Stimulated activated CD8-positive, alpha-beta memory T cell treated with anti-CD3 and anti-CD28 coated beads, Interleukin-15, amount 100 ng/mL, for 24 hours (primary cell): ENCODE measurements at places on chromosomes 4 and X.

DNA sequence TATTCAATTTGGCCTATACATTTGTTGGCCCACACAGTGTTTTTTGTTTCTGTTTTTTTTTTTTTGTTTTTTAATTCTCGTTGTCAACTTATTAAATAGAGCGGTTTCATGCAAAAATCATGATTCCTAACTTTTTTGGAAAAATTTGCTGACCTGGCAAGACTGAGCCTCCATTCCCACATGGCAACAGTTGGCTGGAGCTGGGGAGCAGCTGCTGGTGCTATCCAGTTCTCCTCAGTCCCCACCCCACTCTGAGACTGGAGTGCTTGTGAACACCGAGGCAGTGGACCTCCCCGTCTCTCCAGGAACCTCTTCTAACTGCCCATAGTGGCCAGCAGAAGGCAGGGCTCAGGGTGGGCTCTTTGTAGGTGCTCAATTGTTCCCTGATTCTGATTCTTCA, 95.7 kb upstream of the OTUD4 start:
- no peak for DNase-seq

- DNase-seq = no peak
Measured at GRCh38 chr4:6565691-6566390, 9.1 kb upstream of the MAN2B2 start.

- DNase-seq = no peak
Measured at GRCh38 chr4:9825049-9825448, 43.6 kb downstream of the DRD5 start.

DNA sequence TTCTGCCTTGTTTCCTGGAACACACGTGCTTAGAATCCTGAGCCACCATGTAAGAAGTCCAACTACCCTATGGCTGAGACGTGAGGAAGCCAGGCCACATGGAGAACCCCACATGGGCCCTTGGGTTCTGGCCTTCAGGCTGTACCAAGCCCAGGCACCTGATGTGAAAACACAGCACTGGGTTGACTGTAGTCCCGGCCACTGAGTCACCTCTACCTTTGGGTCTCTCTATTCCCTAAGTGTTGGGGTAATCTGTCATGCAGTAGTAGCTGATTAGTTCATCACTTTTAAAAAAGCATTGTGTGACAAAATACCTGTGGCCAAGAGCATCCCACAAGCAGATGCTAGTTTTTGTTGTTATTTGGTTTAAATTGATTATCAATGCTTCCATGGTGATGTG, 24.3 kb downstream of the CFAP97 start:
- DNase-seq = no peak

DNA sequence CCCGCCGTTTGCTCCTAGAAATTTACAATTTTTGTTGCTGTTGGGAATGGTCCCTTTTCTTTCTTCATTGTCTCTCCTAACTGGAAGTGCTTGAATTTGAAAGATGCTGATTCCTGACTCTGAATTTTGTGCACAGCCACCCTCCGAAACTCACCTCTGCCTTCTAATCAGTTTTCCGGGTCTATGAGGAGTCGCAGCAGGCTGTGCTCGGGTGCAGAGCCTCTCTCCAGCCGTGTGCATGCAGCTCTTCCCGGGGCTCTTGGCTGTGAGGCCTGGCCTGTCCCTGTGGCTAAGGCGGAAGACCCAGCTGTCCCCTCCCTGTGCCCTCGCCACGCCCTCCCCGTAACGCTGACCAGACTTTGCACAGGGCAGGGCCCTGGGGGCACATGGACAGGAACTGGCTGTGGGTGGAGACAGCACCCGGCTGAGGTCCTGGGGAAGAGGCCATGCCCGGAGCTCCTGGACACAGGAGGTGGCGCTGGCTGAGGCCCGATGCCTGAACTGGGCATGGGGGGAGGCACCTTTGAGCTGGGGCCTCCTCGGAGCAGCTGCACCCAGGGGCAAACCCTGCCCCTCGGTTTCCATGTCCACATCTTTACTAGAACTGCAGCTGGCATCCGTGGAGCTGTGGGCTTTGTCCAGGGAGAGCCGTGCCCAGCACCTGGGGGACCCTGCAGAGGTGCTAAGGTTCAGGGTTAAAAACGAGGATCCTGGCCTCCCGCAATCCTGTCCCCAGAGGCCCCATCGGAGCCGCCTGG, 32.6 kb upstream of the SPON2 start:
- no peak for DNase-seq

DNA sequence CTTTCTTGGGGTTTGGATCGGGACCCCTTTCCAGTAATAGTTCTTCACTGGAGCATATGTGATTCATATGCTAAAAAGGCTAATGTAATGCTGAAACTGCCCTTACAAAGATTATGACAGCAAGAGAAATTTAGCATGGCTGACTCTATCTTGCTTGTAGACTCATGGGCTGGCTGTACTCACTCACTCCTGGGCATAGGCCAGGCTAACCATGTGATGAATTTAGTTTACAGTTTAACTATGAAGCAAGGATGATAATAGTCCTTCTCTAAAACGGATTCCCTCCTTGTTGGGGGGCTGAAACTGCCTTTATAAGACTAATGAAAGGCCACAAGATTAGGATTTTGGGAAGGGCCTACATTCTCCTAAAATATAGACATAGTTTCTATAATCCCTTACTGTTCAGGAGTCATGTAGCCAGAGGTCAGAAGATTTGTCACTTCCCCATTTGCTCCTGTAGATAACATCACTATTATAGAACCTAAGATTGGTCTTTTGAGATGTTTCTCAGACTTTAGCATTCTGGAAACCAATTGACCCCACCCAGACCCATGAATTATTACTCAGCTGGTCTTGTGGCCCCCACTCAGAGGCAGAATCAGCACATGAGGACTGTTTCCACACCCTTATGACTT, 20.8 kb upstream of the CEP135 start:
- no peak for DNase-seq

- DNase-seq = no peak
Measured at GRCh38 chrX:144918936-144919335, 328.4 kb upstream of the SPANXN1 start.

- no peak for DNase-seq
Measured at GRCh38 chr4:43224559-43224958, 332.0 kb downstream of the GRXCR1 start.

- DNase-seq = no peak
Measured at GRCh38 chrX:26562156-26562555, 346.2 kb downstream of the MAGEB5 start.

GRCh38 chr4:78370631-78371372, 180.8 kb upstream of the ANXA3 start:
- no peak for DNase-seq

GRCh38 chr4:70945046-70945445, 42.9 kb downstream of the MOB1B start:
- no peak for DNase-seq

GRCh38 chr4:23135792-23136645, 443.3 kb downstream of the GBA3 start:
- no peak for DNase-seq

- DNase-seq = no peak
Measured at GRCh38 chr4:128601991-128602695, 207.4 kb upstream of the JADE1 start.

GRCh38 chrX:68931345-68931744, 102.5 kb downstream of the EFNB1 start:
- no peak for DNase-seq

GRCh38 chrX:63918611-63919010, 133.6 kb upstream of the ARHGEF9 start:
- DNase-seq = no peak

GRCh38 chr4:138961664-138962063, 53.9 kb upstream of the NOCT start:
- DNase-seq = no peak

DNA sequence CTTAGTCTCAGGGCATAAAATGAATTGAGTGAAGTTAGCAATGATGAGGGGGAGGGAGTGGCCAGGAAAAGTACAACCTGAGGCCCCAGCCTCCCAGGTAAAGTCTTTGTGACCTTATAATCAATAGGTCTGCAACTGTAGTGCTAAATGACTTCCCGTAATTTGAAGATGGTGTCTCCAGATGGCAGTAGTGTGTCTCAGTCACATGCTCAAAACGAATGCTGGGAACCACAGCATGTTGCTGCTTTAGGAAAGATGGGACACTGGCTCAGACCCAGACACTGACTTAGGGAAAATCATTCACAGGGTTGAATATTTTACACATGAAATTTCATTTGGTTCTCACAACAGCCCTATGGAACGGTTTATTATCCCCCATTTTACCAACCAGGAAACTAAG, 10.3 kb downstream of the SRPX2 start:
- DNase-seq = no peak

DNA sequence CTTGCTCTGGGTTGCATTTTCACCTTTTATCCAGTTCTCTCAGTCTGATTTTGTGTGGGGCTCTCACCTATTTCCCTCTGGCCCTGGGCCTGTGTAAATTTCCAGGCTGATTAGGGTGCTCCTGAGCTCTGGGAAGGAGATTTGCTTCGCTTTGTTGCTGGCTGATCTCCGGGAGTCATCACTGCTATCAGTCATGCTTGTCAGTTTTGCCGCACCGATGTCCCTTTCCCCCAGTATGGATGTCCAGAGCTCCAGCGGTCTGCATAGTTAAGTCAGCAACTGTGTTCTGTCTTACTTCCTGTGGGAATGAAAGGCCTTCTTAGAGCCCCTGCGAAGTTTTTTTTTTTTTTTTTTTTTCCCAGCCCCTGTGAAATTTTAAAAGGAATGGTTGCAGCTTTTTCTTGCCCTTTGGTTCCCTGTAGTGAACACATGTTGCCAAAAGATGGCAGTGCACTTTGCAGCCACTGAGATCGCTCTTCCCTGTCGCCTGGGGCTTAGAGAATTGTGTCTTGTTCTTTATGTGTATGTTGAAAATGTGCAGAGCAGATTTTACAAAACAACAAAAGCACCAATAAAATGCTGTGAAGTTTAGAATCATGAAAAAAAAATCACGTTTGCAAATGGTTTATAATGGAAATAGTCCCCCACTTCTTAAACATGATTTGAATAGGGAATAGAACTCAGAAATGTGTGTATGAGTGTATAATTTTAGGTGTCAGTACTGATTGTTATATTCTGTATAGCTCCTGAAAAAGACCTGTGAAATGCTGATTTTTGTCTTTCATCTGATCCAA, 109.1 kb upstream of the SLC4A4 start:
- no peak for DNase-seq

GRCh38 chrX:13485167-13485566, 84.2 kb upstream of the EGFL6 start:
- DNase-seq = no peak

- DNase-seq = no peak
Measured at GRCh38 chr4:45064741-45065140, 338.4 kb upstream of the GNPDA2 start.

GRCh38 chr4:139606579-139607501, 50.8 kb upstream of the SETD7 start:
- DNase-seq = no peak

DNA sequence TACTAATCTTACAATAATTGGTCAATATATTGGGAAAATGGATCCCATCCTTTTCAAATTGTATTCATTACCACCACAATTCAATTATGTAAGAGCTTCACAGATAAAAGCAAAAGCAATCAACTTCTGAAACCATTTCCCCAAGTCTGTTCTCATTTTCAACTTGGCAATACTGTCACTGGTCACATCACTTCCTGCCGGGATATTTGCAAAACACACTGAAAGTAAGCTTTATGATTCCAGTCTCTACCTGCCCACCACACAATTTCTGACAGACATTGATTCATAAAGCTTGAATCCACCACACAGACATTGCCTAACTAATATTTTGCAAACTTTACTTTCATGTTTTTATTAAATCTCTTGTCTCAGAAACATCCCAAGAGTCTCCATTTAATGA, 53.6 kb downstream of the LIN54 start:
- DNase-seq = no peak

DNA sequence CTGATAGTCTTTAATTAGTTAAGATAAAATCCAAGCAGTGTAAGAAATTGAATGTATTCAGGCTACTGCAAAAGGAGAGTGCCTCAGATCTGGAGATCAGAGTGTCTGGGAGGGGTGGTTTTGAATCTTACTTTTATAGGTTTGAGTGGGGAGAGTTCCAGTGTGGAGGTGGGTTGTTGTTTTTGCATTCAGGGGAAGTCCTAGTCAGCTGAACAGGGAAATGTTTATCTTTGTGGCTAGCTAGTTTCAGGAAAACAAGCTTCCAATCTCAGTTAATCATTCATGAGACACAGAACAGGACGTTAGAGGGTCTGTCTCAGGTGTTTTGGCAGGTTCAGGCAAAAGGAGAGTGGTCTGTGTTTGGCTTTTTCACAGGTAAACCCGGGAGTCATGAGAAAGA, 26.0 kb downstream of the ZNF81 start:
- DNase-seq = no peak

DNA sequence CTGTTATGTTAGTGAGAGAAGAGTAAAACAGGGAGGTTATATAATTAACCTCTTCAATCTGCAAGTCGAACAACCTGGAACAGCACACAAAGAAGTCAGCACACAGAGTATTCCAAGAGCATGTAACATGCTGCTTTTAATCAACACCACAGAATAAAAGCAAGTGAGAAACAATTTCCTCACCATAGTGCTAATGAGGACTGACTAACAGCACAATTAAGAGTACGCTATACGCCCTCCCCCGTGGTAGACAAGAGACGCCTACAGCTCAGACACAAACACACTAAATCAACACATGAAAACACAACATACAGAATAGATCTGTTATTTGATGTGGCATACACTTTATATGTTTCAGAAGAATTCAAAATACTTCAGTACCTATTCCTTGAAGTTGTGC, 103.0 kb downstream of the PPP3CA start:
- DNase-seq = no peak

DNA sequence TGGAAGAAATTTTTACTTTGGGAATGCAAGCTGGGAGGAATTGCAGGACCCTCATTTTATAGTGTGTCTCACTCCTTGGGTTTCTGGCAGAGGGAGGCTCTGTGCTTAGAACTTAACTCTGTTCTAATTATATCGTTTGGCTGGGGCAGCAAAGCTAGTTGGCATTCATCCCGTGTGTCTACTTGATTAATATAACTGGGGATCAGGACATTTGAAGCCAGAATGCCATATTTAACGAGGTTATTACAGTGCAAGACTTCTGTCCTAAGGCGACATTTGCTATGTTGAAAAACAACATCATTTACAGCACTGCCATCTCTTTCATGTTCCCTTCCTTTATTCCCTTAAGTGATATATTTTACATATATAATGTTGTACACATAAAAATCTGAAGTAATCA, 179.1 kb upstream of the TBC1D9 start:
- DNase-seq = no peak

DNA sequence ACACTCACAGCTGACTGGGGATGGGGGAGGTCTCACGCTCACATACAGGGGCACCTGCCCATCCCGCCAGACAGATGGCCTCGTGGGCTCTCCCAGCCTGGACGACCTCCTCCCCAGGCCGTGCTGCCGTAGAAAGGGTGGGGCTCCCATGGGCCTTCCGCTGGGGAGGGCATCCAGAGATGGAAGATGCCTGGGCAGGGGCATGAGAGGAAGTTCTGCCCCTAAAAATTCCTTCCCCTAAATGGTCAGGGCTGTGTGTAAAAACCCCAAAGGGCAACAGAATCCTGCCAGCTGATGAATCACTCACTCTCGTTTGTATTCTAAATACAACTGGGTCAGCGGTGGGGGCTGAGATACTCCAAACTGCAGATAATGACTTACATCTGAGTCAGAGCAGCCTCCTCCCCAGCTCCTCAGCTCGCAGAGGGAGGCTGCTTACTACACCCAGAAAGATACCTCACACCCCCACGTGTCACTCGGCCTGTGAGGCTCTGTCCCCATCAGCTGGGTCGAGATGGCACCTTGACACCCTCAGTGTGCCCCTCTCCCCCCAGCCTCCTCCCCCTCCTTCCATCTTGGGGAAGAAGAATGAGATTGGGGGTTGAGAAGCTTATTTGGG, 10.1 kb downstream of the WDR1 start:
- DNase-seq = no peak
